ENCODE measurements at places on chromosomes 5 and 9.

DNA sequence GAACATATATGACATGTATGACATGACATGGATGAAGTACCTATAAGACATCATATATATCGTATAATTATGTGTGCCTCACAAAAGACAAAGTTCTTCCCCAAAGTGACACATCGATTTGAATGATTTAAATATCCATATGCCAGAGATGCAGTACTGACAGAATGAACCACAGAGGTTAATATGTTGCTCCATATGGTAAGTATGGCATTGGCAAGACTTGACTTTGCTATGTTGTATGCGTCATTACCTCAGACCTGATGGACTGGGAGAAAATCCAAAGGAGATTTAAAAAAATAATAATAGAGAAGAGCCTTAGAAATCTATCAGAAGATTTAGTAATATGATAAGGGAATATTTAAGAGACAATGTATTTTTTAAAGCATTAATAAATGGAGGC is 263.2 kb downstream of the PJA2 start:
- H3K36me3 ChIP-seq = no peaks in the 10 kb centered on the region
- no peak for DNase-seq
- no peak overlapping the region for H3K27ac ChIP-seq
- no peaks in the 10 kb centered on the region for H3K4me1 ChIP-seq
- no peak overlapping the region for H3K4me3 ChIP-seq

DNA sequence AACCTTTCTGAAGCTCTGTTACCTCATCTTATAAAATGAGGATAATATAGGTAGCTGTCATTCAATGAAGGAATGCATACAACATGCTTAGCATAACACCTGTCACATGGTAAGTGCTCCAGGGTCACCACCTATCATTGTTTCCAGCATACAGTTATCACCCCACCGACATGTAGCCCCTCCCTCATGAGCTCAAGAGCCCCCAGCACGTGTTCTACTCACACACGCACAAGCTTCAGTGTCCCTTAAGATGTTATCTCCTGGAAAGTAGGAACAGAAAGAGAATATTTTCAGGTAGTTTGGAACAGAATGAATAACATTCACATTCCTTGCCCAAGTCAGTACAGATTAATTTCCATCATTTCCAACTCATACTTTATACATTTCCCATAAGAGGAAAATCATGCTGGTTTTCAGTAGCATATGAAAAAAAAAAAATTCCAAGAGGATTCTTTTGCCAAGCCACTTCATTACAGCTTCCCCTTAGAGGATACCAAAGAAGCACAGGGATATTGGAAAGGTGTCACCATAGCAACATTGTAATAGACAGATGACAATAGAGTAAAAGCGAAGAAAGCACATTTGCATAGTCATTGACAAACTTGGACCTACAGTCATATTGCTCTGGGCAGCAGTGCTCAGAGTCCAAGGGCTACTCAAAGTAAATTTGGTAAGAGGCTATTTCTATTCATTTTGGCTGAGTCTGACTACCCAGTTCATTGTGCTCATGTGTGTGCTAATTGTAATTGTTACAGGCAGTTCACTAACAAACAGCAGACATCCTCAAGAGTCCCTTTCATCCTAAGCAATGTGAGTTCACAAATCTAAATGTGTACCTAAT is 1.5 kb upstream of the MOB3B start:
- H3K27me3 ChIP-seq = no peaks in the 10 kb centered on the region
- H3K4me3 ChIP-seq = no peak overlapping the region
- no peaks in the 10 kb centered on the region for H3K36me3 ChIP-seq
- peaks cover 15% of the 10 kb centered on the region for H3K4me1 ChIP-seq

DNA sequence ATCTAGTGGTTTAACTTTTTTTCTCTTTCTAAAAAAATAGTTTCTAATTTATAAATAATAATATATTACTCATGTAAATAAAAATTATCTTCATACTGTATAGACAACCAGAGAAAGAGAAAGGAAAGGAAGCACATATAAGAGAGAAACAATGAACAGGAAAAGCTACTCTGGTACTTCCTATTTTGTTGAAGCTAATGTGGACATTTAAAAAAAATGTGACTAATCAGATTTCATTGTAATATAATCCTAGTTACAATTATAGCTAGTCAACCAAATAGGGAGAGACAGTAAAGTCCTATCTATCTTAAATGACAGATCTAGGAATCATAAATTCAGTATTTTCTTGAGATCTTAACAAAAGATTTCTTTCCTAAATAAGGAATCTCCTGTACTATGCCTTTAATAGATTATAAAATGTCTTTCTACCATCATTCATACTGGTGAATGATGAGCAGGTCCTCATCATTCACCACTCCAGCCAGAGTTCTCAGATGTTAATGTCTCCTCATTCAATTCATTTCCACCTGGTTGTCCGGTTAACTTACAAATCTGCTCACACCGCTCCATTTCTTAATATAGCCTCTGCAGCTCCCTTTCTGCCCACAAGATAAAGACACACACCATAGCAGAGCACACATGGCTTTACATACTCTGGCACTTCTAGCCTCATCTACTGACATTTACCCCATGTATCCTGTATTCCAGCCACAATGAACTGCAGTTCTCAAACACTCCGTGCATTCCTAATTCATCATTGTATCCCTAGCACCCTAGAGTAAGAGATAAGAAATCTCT is 30.9 kb downstream of the ZFR start:
- no peaks in the 10 kb centered on the region for H3K4me1 ChIP-seq
- H3K27ac ChIP-seq = no peak overlapping the region
- peaks cover 25% of the 10 kb centered on the region for H3K36me3 ChIP-seq
- no peak overlapping the region for H3K4me3 ChIP-seq
- DNase-seq = no peak

- no peak overlapping the region for H3K4me3 ChIP-seq
- no peaks in the 10 kb centered on the region for H3K27me3 ChIP-seq
- no peaks in the 10 kb centered on the region for H3K36me3 ChIP-seq
Measured at GRCh38 chr5:173757403-173758209, 130.5 kb upstream of the CPEB4 start.

GRCh38 chr9:88342246-88342645 is 46.0 kb upstream of the SPIN1 start:
- H3K36me3 ChIP-seq = no peaks in the 10 kb centered on the region
- peaks cover 15% of the 10 kb centered on the region for H3K4me1 ChIP-seq
- H3K27me3 ChIP-seq = no peaks in the 10 kb centered on the region
- DNase-seq = no peak
- no peak overlapping the region for H3K4me3 ChIP-seq

DNA sequence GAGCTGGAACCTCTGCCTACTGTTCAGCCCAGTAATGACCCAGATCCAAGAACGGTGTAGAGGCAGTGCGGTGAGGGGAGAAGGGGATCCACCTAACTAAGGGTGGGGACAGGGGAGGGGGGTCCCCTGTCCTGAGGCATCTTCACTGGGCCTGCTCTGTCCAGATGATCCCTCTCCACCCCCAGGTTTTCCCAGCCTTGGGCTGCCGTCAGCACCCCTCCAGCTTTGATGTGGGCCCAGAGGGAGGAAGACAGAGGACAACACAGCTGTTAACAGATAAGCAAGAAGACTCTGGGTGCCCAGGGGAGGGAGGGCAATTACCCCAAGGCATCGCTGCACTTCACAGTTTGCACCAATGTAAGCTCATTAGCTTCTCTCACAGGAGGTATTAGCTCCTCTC is 19.3 kb downstream of the BICD2 start:
- no peak overlapping the region for H3K27ac ChIP-seq
- peaks cover 3% of the 10 kb centered on the region for H3K36me3 ChIP-seq
- H3K4me3 ChIP-seq = no peak overlapping the region
- DNase-seq = no peak
- peaks cover 45% of the 10 kb centered on the region for H3K4me1 ChIP-seq
- H3K27me3 ChIP-seq = no peaks in the 10 kb centered on the region

DNA sequence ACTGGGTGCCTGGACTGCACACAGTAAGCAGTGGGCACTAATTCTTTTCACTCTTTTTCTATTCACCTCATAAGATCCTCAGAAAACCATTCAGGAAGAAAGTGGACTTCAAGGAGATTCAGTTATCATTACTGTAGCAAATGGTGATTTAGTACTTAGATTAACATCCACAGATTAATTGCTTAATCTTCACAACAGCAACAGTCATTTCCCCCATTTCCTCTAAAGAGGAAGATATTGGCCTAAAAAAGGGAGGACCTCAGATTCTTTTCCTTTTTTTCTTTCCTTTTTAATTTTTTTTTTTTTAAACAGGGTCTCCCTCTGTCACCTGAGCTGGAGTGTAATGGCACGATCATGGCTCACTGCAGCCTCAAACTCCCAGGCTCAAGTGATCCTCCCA is 64.4 kb downstream of the AUH start:
- no peaks in the 10 kb centered on the region for H3K4me1 ChIP-seq
- no peak for DNase-seq
- H3K27ac ChIP-seq = no peak overlapping the region

DNA sequence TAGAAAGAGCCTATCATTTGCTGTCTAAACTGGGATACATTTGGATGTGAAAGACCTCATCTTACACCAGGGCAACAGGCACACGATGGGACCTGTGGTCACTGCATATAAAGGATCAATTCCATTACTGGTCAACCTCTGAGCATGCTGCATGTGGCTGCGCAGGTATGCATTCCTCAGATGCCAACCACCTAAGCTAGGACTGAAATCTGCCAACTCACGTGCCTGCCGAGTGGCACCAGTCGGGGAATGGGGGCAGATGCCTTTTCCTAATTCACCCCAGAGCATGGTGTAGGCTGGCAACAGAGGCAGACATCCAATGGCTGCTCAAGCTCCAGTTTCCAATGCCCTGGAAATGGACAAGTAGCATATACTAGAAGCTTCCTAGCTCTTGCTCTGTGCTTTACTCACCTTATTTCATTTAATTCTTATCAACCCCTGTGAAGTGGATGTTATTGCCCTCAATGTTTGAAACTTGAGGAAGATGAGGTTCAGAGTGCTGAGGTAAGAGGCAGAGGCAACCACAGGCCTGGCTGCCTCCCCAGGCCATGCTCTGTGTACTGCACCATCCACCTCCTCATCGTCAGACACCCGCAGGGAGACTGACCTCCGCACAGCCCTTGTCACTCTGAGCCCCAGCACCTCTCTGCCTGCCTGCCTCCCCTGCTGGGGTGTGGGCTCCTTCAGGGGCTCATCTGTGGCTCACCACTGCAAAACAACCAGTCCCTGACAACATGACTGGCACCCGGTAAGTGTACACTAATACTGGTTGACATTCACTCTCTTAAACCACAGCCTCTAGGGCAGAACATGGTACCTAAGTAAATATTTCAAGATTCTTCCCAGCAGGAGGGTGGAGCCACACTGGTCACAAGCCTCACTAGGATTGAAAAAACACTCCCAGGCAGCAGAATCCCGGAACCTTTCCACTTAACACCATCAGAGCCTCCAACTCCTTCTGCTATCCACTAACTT is 228.5 kb downstream of the CRB2 start:
- no peak overlapping the region for H3K4me3 ChIP-seq
- DNase-seq = no peak
- no peaks in the 10 kb centered on the region for H3K4me1 ChIP-seq
- H3K36me3 ChIP-seq = peaks cover 8% of the 10 kb centered on the region
- no peaks in the 10 kb centered on the region for H3K27me3 ChIP-seq
- H3K27ac ChIP-seq = no peak overlapping the region

DNA sequence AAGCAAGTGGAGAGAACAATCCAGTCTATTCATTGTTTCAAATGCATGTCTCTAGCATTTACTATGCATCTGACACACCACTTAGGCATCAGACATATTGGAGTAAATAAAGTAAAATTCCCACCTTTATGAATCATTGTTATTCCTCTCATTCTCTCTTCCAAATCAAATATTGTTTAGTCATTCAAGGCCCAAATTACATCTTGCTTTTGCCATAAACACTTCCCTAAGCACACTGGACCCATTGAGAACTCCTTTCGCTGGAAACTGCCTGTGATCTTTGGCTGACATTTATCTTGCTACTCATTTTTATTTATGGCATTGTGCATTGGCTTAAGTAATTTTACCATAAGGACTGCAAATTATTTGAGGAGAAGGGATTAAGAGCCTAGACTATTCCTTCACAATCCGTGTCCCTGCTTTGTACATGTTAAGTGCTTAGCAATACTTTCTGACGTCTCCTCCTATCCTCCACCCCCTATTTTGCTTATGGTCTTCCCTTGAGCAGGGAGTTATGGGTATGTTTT is 7.4 kb downstream of the C5orf46 start:
- no peak overlapping the region for H3K4me3 ChIP-seq
- H3K36me3 ChIP-seq = peaks cover 7% of the 10 kb centered on the region
- H3K4me1 ChIP-seq = peaks cover 13% of the 10 kb centered on the region

DNA sequence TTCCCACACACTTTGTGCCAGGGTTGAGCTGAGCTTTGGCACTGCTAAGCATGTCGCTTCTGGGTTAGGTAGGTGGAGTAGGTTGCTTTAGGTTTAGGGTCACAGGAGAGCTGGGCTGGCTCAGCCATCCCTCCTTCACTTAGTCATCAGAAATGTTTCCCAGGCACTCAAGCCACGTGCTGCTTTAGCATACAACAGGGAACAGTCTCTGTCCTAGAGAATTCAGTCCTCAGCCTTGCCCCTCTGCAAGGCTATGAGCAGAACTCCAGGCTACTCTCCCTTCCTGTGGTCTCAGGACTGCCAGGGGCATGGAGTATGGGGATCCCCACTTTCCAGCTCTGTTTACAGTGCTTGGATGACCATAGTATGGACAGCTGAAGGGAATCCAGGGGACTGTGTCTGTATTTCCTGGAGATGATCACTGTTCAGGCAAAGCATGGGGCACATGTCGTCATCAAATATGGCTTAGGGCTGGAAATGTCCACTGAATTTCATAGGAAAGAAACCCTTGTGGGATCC is 7.5 kb upstream of the ANKRD33B start:
- no peak overlapping the region for H3K4me3 ChIP-seq
- no peaks in the 10 kb centered on the region for H3K27me3 ChIP-seq
- peak; percentile 31 for DNase-seq
- H3K36me3 ChIP-seq = no peaks in the 10 kb centered on the region

DNA sequence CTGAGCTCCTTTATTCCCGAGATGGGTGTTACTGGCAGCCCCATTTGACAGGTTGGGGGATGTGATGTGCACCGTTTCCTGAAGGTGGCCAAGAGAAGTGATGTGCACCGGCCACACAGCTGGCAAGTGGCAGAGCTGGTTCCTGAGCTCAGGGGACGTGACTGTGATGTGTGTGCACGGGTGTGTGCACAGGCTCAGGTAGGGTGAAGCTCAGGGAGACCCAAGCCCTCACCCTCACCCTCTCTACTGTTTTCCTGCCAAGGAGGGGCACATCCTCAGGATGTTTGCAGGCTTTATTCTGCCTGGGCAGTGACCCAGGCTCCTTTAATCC is 56.6 kb downstream of the WWC1 start:
- H3K27me3 ChIP-seq = no peaks in the 10 kb centered on the region
- H3K4me3 ChIP-seq = no peak overlapping the region
- no peaks in the 10 kb centered on the region for H3K36me3 ChIP-seq
- no peak for DNase-seq
- H3K4me1 ChIP-seq = peaks cover 23% of the 10 kb centered on the region
- H3K27ac ChIP-seq = no peak overlapping the region
